Activated naive CD4-positive, alpha-beta T cell treated with anti-CD3 and anti-CD28 coated beads, Interleukin-2, amount 10 ng/mL, durations not matched to agents 7 days and 5 days (primary cell): ENCODE measurements at places on chromosomes 7 and 10.

GRCh38 chr10:114329634-114330365 lies 74.5 kb downstream of the AFAP1L2 start:
- DNase-seq = no peak

DNA sequence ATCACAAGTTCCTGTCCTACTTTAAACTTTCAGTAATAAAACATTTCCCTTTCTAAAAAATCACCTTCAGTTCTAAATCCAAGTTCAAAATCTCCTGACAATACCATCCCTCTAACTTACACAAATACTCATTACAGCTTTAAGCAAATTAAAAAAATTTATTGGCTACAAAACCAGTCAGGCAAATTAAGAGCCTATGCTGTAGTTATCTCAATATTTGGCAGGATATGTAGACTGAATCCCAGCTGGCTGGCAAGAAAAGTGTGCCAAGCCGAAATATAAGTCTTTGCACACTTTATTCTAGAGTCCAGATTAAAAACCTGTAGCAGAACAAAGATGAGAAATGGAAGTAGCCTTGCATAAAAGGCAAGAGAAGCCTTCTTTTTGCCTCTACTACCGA lies 9.5 kb downstream of the WAPL start:
- DNase-seq = no peak

DNA sequence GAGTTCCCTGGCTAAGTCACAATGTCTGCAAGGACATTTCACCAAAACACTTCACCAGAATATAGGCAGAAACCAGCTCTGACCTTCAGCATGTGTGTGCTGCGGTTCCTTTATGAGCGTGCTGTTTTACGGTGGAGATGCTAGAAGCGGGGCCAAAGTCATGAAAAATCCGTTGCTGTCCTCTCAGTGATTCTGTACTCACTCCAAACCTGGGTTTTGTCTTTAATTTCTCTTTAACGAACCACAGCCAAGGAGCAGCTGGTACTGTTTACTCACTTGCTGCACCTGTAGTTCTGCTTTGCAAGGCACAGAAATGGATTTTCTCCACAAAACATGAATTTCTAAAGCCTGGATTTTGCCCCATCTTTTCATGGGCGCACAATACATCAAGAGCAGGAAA lies 639.9 kb downstream of the PHTF2 start:
- no peak for DNase-seq

- DNase-seq = no peak
Observed at GRCh38 chr7:88233828-88234227, 14.0 kb upstream of the SRI start.
